ENCODE measurements at places on chromosomes 5 and 9. TPM values are rescaled to one million over a fixed set of nuclear protein-coding genes. Genes with fewer than 3 reads are reported as not detected.

GRCh38 chr9:75389101-75389500 lies 300.8 kb downstream of the OSTF1 start:
- no peak overlapping the region for H3K27ac ChIP-seq
- no peaks in the 10 kb centered on the region for H3K27me3 ChIP-seq
- H3K36me3 ChIP-seq, result no peaks in the 10 kb centered on the region
- H3K4me1 ChIP-seq, result no peaks in the 10 kb centered on the region

DNA sequence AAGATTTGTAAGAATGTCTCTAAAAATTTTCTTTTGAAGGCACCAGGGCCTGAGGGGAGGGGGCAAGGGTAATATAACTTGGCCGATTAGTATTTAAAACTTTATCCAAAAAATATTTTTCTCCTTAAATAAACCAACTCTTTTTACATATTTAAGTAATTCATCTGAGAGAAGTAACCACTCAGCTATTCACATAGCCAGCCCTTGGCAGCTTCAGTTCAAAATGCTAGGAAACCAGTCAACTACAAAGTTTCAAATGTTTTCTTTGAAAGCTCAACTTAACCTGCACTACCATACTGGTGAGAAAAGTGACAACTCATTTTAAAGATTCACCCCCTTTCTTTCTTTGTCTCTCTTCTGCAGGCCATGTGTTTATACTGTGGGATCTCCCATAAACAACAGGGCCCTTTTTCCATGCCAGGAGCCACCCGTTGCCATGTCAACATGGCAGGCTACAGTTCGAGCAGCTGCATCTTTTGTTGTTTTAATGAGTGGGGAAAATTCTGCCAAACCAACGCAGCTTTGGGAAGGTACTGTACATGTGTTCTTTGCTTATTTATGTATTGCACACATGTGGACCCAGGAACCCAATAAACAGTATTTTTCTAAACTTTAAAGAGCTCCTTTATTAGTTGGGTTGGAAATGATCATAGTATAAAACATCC lies 46.3 kb downstream of the AOPEP start:
- H3K36me3 ChIP-seq, result peaks cover 5% of the 10 kb centered on the region
- no peak overlapping the region for H3K27ac ChIP-seq
- H3K4me1 ChIP-seq, result peaks cover 18% of the 10 kb centered on the region
- H3K4me3 ChIP-seq, result no peak overlapping the region
- no peaks in the 10 kb centered on the region for H3K27me3 ChIP-seq

DNA sequence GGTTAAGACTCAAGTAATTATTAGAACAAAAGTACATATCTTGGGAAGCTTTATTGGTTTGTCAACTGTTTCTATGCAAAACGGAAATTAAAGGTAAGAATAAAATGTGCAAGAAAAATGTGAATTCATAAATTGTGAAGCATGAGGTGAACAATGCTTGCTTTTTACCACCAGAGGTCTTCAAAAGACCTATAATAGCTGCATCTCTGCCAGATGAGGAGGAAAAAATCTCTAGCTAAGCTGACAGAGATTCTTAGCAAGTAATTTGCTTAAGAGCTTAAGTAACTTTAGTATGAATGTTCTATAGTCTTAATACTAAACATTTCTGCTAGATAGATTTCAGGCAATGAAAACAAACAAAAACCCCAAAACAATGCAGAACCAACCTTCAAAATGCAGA lies 54.1 kb downstream of the MRPS30 start:
- no peaks in the 10 kb centered on the region for H3K4me1 ChIP-seq
- H3K27ac ChIP-seq, result no peak overlapping the region
- H3K27me3 ChIP-seq, result no peaks in the 10 kb centered on the region
- DNase-seq, result no peak
- H3K4me3 ChIP-seq, result no peak overlapping the region
- H3K36me3 ChIP-seq, result no peaks in the 10 kb centered on the region

DNA sequence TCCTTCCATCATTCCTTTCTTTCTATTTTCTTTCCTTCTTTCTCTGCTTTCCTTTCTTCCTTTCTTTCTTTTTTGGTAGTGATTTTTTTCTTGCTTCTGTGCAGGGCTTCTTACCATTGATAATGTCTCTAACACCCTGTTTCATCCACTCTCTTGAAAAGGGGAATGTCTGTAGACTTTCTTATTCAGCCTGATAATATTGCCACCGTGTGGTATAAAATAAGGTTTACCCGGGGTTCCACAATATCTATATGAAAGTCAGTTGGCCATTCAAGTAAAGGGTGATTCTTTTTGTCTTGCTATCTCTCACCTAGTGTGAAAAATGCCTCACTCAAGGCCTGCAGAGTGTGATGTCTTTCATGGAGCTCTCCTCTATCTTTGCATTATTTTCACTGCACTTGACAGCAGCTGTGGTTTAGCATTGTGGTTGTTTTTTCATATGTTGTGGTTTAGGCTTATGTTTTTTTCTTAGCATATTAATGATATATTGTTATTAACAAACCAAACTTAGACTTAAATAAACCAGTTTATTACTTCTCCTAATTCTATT lies 153.9 kb downstream of the CSNK1G3 start:
- no peak for DNase-seq
- H3K27ac ChIP-seq, result no peak overlapping the region
- peaks cover 6% of the 10 kb centered on the region for H3K27me3 ChIP-seq
- peaks cover 10% of the 10 kb centered on the region for H3K36me3 ChIP-seq

DNA sequence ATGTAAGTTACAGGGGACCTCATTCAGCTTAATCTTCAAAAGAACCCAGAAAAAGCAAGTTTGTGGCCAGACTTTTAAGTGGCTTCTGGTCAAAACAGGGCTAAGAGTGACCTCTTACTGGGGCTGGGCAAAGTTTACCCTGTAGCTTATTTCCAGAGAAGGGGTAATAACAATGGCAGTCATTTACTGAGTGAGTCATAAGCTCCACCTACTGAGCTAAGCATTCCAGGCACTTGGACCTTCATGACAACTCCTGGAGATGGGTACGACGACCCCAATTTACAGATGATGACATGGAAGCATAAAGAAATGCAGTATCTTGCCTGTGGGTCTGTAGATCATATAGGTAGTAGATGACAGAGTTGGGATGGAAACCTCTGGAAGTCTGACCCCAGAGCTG lies 4.7 kb upstream of the GPR151 start:
- no peak overlapping the region for H3K4me3 ChIP-seq
- no peak for DNase-seq
- peaks cover 6% of the 10 kb centered on the region for H3K27me3 ChIP-seq
- peaks cover 5% of the 10 kb centered on the region for H3K4me1 ChIP-seq

GRCh38 chr9:90857091-90857490 lies 55.5 kb downstream of the SYK start:
- H3K4me3 ChIP-seq, result no peak overlapping the region
- no peak overlapping the region for H3K27ac ChIP-seq
- peaks cover 31% of the 10 kb centered on the region for H3K4me1 ChIP-seq
- H3K27me3 ChIP-seq, result no peaks in the 10 kb centered on the region
- H3K36me3 ChIP-seq, result no peaks in the 10 kb centered on the region

DNA sequence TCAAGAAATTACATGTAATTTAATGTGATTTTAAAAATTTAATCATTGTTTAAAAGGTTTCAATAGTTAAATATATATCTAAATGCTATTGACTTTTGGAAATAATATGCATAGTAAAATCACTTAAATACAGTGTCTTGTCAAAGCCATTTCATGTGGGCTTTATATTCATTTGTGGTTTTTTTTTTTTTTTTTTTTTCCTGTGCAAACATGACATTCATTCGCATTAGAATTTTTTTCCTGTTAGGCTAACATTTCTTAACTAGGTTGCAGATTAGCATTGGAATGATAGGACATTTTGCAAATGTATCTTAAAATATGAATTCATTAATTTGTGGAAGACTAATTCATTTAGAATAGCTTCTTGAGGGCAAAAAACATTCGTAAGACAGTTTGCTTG lies 149.8 kb downstream of the PBX3 start:
- H3K4me3 ChIP-seq, result no peak overlapping the region
- no peaks in the 10 kb centered on the region for H3K27me3 ChIP-seq
- H3K4me1 ChIP-seq, result no peaks in the 10 kb centered on the region
- H3K27ac ChIP-seq, result no peak overlapping the region
- no peaks in the 10 kb centered on the region for H3K36me3 ChIP-seq

DNA sequence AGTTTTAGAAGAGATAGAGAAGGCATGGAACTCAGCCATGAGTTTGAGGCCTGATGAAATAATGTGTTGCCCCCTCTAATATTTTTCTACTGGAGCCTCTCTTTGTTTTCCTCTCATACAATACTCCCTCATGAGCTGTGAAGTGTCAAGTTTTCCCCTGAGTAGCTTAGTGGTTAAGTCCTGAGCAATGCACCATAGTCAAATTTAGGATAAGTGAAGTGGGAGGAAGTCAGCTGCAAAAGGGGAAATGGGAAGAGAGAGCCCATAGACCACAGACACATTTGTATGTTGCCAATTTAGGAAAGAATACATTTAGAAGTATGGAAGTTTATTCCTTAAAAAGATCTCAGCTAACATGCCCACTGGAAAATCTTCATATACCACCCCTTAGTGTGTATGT lies 171.5 kb upstream of the NREP start:
- H3K4me1 ChIP-seq, result no peaks in the 10 kb centered on the region
- no peaks in the 10 kb centered on the region for H3K27me3 ChIP-seq
- no peak overlapping the region for H3K27ac ChIP-seq
- no peaks in the 10 kb centered on the region for H3K36me3 ChIP-seq

ALDH1A1 gene
- not detected for total RNA-seq

DTWD2 gene
- total RNA-seq, result 4.9 TPM

PCDHGA9 gene
- 0.71 TPM for total RNA-seq
